Mucosa of descending colon (tissue), 3 donors: ENCODE measurements at places on chromosomes 16 and 17. TPM values are rescaled to one million over a fixed set of nuclear protein-coding genes. Genes with fewer than 3 reads are reported as not detected.

Gene ZNF629
- total RNA-seq = 13.4 TPM

Gene ZNF750
- not detected for total RNA-seq

Gene GPRC5C
- total RNA-seq = 139 TPM

Gene ARL5C
- total RNA-seq = not detected

Gene GUCY2D
- not detected for total RNA-seq

Gene LASP1
- total RNA-seq = 276 TPM

Gene CES1
- total RNA-seq = 11.6 TPM

Gene TMIGD1
- 119 TPM for total RNA-seq

Gene SYT17
- 13.3 TPM for total RNA-seq

Gene MMP2
- total RNA-seq = 153 TPM

Gene SEBOX
- total RNA-seq = not detected

Gene CX3CL1
- 10.5 TPM for total RNA-seq

Gene CORO6
- 1.2 TPM for total RNA-seq

Gene C16orf46
- total RNA-seq = 0.39 TPM

Gene ABCA3
- total RNA-seq = 3.0 TPM

Gene MGAT5B
- 0.65 TPM for total RNA-seq

Gene KCNH6
- 0.58 TPM for total RNA-seq

Gene C16orf74
- total RNA-seq = 0.73 TPM

Gene KRT12
- 2.5 TPM for total RNA-seq

Gene JPT2
- total RNA-seq = 58.5 TPM

Gene RCVRN
- total RNA-seq = 0.16 TPM

Gene KNOP1
- 20.7 TPM for total RNA-seq

Gene CTRB1
- total RNA-seq = 0.76 TPM

Gene HOXB4
- 5.3 TPM for total RNA-seq

Gene CCL17
- not detected for total RNA-seq

Gene CLEC18A
- total RNA-seq = 1.6 TPM

Gene NRN1L
- not detected for total RNA-seq

Gene C17orf75
- 12.9 TPM for total RNA-seq

Gene TMEM132E
- total RNA-seq = 0.13 TPM

Gene CLDN6
- not detected for total RNA-seq

Gene TBX2
- 6.6 TPM for total RNA-seq

Gene POLR3K
- 12.6 TPM for total RNA-seq

Gene TNFRSF17
- 3.3 TPM for total RNA-seq

Gene ZP2
- total RNA-seq = not detected

Gene RRAD
- total RNA-seq = 1.3 TPM

Gene MFAP4
- 44.2 TPM for total RNA-seq
